ENCODE measurements at places on chromosomes 6 and 20. TPM values are rescaled to one million over a fixed set of nuclear protein-coding genes. Genes with fewer than 3 reads are reported as not detected.

DNA sequence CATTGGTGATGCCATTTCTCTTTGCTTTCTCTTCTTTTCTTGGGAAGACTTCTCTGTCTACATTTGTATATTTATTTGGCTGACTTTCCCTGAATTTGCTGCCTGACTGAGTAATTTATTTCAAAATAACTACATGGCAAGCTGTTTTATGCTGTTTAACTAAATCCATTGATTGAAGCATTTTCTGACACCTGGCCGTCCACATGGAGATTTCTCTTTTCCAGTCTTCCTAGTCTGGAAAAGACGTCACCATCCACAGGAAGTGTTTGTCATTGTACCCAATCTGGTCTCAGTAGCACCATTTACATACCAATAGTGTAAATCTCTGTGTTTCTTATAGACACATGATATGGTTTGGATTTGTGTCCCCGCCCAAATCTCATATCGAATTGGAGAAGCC is 9.2 kb upstream of the MAS1L start:
- DNase-seq: no peak

DNA sequence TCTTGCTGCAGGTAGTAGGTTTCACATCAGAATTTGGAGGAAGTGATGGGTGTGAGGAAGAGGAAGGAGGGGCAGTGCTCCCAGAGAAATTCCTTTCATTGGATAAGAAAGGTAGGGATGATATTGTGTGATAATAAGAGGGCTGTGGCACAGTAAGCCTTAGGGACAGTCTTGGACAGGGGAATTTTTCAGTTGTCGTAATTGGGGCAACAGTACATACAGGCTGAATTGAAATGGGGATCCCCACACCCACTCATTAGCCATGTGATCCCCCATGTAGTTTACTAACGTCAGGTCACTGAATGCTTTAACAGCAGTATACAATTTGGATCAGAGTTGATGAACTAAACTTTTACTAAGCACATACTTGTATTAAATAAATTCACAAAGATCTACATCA is 79.4 kb downstream of the FOXO3 start:
- DNase-seq: no peak

GRCh38 chr6:73703466-73703865 is 7.5 kb downstream of the CD109 start:
- DNase-seq: no peak

DNA sequence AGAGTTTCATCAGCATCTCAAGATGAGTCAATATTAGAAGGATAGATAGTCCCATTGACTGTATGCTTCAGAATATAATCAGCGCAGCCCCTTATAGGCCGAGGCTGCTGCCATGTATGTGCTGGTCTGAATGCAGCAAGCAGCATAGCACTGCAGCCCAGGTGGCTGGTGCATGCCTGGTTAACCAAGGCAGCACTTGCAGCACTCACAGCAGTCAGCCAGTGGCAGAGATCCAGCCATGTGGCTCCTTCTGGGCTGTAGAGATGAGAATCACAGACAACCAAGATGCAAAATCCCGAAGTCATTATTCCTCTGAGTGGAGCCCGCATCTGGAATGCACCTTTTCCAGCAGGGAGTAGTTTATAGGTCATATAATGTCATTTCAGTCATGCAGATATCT is 251.9 kb downstream of the UST start:
- no peak for DNase-seq

GRCh38 chr20:20561841-20562240 is 150.6 kb downstream of the RALGAPA2 start:
- no peak for DNase-seq

- no peak for DNase-seq
These were observed 22.4 kb upstream of the SNX9 start for GRCh38 chr6:157800420-157801237.

DNA sequence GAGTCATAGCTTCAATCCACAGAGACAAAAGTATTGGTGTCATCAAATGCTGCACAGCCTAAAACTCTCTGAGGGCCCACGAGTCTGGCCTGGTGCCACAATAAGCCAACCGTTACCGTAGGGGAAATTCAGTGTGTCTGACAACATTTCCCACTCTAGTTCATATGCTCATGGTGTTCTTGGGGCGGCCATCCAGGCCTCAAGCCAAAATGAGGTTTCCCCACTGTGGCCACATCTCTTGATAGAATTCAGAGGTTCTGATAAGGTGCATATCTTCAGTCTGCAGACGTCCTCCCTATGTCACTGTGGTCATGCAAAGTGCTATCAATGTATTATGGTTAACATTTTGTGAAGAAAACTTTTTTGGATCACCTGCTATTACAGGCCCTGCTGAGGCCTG is 627.7 kb downstream of the QKI start:
- no peak for DNase-seq

DNA sequence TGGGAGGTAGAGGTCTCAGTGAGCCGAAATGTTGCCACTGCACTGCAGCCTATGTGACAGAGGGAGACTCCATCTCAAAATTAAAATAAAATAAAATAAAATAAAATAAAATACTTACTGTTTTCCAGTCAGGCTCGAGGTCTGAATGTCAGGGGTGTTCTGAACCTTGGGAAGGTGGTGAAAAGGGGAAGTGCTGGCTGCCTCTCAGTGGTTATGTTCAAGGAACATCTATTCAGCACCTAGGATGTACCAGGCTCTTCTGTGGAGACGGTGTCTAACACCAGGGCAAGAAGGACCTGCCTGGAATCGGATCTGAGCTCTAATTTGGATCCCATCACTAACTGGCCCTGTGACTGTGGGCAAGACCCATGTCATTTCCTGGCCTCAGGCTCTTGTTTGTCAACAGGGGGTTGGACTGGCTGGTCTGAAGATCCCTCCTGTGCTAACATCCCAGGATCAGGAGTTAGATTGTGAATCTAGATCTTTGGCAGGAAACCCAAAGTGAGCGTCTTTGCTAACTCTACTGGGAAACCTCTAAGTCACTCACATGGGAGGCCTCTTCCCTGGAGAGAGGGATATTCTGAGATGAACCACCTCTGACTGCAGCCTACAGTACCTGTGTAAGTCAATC is 63.4 kb upstream of the SIRPG start:
- no peak for DNase-seq

DNA sequence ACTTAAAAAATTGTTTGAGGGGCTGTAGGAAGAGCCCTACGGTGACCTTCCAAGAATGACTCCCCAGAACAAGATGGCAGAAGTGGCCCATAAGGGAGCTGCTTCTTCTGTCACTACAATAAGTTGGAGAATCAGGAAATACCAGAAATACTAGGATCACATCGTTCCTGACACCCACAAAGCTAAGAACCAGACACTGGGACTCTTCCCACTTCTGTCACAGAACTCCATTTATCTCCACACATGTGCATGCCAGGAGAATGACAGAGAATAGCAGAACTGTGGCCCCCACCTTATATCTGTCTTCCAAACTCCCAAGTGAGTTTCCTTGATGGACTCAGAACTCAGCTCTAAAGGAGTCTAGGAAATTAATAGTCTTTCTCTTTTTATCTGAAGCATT is 54.6 kb upstream of the UBR2 start:
- DNase-seq: no peak

DNA sequence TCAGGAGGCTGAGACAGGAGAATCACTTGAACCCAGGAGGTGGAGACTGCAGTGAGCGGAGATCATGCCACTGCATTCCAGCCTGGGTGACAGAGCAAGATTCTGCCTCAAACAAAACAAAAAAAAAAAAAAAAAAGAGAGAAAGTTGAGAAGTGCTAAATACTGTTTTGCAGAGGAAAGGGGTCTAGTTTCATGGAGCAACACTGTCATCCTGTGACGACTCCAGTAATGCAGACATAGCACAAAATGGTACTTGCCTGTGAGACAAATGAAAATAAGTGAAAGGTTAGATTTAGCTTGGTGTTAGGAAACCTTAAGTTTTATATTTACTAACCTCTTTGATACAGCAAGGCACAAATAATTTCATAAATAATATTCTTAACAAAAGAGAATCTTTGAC is 29.7 kb downstream of the CEP162 start:
- no peak for DNase-seq

BTN2A1 gene
- 6.1 TPM for total RNA-seq

MMP24 gene
- total RNA-seq: 8.2 TPM

All from epithelial cell of proximal tubule (primary cell).